ENCODE measurements at places on chromosomes 13 and 19.

DNA sequence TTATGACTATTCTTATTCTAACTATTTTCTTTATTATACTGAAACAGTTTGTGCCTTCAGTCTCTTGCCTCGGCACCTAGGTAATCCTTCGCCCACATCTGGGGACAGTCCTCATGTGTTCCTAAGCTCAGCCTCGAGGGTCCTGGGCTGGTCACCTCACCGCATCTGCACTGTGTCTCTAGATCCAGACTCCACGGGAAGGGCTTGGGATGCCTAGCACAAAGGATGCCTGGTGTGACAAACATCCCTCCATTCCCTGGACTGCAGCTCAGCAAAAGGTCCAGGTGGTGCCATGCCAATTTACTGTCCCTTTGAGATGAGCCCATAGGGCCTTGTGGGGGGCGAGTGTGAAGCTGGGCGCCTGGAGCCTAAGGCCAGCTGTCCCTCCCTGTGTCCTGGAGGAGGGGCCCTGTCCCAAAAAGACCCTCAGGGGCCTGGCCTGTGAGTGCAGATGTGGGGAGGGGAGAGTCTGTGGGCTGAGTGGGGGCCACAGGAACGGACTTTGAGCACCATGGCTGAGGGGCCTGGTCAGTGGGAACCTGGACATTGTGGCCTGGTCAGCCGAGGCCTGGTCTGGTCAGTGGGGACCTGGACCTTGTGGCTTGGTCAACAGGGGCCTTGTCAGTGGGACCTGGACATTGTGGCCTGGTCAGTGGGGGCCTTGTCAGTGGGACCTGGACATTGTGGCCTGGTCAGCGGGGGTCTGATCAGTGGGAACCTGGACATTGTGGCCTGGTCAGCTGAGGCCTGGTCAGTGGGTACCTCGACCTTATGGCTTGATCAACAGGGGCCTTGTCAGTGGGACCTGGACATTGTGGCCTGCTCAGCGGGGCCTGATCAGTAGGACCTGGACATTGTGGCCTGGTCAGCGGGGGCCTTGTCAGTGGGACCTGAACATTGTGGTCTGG is 45.1 kb upstream of the TPM4 start:
- DNase-seq: no peak

DNA sequence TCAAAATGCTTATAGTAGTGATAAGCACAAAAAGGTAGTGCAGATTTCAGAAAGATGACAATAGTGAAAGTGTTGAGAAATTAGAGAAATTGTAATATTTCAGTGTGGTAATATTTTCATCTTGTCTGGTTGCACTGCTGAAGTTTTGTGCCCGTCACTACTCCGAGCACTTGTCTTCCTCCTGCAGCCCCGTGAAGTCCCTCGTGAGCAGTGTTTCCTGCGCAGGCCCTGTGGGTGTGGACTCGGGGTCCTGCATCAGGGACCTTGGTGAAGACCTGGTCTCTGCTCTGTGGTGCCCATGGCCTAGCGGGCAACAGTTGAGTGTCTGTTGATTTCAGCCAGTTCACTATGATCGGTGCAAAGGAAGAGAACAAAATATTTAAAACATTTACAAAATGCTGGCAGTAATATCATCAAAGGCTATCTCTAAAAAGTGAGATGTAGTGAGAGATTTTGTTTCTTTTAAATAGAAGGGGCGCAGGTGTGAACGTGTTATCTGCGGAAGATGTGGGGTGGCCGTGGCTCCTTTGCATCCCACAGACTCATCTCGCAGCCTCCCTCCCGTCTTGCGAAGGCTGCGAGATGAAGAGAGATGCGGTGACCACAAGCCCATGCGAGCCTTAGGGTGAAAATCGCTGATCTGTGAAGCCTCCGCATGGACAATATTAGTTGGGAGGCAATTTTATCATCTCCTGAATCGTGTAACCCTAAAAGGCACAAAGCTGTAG is 27.7 kb upstream of the DCUN1D2 start:
- DNase-seq: no peak

DNA sequence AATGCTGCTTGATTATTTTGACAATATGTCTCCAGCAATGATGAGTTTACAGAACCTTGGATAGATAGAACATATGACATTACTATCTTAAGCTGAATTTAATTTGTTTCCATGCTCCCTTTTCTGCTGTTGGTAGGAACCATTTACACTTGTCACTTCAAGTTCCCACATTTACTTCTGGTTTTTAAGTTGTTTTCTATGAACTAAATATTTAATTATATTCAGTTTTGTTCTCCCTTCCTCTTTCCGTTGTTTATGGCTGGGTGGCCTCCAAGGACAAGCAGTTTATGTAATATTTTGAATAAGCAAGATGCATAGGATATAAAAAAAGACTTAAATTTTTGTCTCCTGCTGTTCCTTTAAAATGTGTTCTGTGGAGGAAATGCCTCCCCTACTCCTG is 860.6 kb downstream of the GPC5 start:
- no peak for DNase-seq

DNA sequence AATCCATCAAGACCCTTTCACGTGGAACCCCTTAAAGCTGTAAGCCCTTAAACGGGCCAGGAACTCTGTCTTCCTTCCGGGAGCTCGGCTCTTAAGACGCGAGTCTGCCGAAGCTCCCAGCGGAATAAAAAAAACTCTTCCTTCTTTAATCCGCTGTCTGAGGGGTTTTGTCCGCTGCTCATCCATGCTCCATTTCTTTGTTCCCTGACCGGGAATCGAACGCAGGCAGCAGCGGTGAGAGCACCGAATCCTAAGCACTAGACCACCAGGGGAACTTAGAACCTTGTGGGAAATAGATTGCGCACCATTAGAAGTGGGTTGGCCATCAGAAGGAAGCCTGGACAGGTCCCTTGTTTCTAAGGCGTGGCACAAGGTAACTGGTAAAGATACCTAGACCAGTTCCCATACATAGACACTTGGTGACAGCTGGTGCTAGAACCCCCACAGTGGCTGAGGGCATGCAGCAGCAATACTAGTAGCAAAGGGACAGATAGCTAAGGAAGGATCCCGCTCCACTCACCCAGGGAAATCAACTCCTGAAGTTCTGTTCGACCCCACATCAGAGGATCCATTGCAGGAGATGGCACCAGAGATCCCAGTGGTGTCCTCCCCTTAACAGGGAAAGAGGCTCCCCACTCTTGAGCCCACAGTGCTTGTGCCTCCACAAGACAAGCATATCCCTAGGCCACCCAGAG is 1.5 kb upstream of the RGCC start:
- no peak for DNase-seq

GRCh38 chr13:86870444-86870843 is 800.7 kb upstream of the SLITRK5 start:
- DNase-seq: no peak

GRCh38 chr13:20461481-20461859 is 64.2 kb downstream of the CRYL1 start:
- peak; percentile 20 for DNase-seq

GRCh38 chr19:34364462-34364829 is 550 bp upstream of the GPI start:
- no peak for DNase-seq

DNA sequence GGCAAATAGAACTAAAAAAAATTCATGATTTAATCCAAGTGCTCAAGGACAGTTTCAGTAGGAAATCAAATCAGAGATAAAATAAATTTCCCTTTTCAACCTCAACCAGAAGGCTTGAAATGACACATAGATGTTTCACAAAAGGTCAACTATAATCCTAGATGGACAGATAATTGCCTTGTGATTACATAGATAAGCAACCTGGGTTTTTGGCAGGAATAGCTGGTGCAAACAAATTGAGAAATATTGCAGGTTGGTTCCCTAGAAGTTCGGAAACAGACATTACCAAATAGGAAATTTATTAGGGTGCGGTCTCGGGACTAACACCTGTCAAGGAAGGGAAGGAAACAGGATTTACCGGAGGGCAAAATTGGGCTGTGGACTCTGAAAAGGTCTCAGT is 497.5 kb downstream of the COG6 start:
- no peak for DNase-seq

DNA sequence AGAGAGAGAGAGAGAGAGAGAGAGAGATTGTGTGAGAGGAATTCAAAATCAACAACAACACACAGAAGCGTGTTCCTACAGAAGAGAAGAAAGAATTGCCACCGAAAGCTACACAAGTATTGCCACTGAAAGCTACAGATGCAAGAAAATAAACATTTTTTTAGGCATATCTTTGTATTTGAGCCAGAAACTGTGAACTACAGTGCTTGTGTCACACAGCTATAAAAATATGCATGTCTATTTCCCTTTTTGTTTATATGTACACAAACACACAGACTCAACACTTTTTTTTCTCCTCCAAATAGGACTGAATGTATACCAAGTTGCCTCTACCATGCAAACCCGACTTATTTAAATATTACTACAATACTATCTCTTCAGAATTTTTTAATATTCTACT is 290.4 kb downstream of the SLITRK5 start:
- no peak for DNase-seq

DNA sequence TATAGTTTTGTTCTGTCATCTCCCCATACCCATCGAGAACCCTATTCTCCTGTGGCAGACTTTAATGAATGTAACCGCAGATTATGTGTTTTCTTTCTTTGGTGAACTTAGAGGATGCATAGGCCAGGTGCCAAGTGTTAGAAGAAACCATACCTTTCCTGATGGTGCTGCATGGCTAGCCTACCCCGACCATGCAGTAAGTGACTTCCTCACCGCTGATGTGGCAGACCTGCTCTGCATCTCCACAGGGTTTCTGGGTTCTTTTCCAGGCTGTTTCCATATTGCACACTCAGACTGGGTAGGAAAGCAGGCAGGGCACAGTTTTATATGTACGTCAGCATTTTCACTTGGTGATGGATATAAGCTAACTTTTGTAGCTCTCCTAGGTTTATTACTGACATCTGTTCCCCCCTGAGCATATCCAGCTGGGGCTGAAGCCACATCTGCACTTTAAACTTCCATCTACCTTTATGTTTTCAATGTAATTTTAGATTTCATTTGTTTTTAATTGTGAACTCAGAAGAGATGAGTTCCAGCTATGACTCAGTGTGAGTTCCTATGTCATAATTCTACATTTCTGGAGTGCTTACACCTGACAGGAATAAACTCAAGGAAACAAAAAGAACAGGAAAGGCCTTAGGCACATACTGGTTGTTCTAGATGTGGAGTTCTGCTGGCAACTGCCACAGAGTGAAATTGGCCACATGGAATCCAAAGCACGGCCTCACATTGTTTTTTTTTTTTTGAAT is 42.3 kb downstream of the LRCH1 start:
- DNase-seq: no peak

- no peak for DNase-seq
Measured at GRCh38 chr19:54021363-54021762, 29.9 kb downstream of the CACNG6 start.

DNA sequence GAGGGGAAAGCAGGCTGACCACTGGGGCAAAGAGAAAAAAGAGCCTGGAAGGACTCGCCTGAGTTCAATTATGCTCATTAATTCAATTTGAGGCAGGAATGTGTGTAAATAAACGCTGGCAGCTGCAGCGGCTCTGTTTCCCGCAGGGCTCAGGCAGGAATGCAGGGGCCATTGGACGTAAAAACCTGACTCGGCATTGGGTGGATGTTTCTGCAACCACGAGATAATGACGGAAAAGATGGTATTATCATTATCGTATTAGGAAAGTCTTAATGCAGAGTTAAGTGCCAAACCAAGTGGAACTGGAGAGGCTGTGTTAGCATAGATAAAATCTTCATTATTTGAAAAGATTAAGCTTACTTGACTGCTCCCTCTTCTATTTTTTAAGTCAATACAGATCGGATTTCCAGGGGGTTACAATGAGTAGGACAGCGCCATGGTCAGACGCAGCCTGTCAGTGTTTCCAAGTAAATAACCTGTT is 169.8 kb downstream of the SHISA2 start:
- no peak for DNase-seq

GRCh38 chr19:29947871-29948270 is 5.8 kb downstream of the URI1 start:
- DNase-seq: no peak

- DNase-seq: no peak
Measured at GRCh38 chr13:83121896-83122295, 760.4 kb downstream of the SLITRK1 start.

DNA sequence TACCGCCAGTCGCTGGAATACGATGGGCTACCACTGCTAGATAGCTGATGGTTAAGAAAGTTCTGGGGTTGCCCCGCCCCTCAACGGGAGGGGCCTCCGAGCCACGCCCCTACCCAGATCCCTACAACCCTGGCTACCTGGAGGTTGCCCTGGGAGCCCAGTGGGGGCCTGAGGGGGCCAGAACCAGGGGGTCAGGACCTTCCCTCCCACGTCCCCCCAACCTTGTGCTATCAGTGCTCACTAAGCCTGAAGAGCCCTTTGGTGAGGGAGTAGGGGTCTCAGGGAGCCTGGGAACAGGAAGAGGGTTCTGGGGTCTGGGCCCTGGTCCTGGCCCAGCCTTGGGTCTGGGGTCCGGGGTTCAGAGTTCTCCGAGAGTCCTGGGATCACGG is 8.9 kb downstream of the OCEL1 start:
- DNase-seq: peak; percentile 56

- no peak for DNase-seq
Measured at GRCh38 chr19:46862503-46862834, 1.7 kb downstream of the ARHGAP35 start.

DNA sequence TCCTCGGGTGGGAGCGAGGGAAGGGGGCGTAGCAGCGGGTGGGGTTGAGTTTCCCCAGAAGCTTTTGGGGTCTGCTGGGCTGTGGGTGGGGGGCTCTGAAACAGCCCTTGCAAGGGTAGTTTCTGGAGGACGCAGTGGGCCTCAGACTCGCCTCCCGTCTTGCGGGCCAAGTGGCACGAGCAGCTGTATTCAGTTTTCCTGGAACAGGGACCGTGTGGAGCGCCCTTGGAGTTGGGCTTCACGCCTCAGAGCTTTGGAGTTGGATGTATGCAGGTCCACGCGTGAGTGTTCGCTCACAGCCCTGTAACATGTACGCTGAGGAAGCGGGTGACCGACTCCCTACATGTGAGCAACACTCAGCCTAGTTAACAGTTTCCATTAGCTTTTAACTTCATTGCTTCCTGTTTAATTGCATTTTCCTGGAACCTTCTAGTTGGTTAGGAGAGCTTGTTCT is 603 bp downstream of the TM9SF2 start:
- DNase-seq: peak; percentile 13

DNA sequence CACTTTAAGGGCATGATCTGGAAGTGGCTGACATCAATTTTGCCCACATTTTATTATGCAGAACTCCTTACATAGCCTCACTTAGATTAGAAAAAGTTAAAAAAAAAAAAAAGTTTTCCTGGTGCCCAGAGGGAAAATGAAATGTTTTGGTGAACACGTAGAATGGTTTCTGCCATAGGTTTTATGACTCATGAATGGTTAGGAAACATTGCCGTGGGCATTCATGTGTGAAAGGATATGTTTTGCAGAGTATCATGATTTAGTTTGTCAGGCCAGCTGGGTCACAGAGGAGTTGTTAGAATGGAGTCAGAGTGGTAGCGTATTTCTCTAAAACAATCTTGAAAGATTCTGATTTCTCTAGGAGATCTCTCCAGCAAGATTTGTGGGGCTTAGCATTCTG is 133.8 kb downstream of the MRPL57 start:
- no peak for DNase-seq

DNA sequence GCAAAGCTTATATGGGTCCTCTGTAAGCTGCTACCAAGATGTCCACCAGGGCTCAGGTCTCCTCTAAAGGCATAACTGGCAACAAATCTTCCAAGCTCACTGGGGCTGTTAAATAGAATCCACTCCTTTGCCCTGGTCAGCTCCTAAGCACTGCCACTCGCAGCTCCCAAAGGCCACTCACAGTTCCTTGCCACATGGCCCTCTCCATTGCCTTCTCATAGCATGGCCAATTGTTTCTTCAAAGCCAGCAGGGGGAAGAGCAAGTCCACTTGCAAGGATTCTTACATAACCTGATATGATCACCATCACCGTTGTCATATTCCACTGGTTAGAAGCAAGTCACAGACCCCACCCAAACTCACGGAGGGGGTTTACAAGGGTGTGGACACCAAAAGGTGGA is 199.5 kb downstream of the SUCLA2 start:
- DNase-seq: no peak
